ENCODE measurements at places on chromosomes 7 and 10. TPM values are rescaled to one million over a fixed set of nuclear protein-coding genes. Genes with fewer than 3 reads are reported as not detected.
A peak's percentile ranks its signal among the peaks of the same experiment; 100 is the strongest.

The HECW1 gene
- 6.1 TPM for total RNA-seq

The GPRIN2 gene
- total RNA-seq: not detected

The SPOCK2 gene
- total RNA-seq: 0.33 TPM

GRCh38 chr7:134935701-134936100 lies 50.6 kb upstream of the AGBL3 start:
- peak; percentile 64 for DNase-seq

DNA sequence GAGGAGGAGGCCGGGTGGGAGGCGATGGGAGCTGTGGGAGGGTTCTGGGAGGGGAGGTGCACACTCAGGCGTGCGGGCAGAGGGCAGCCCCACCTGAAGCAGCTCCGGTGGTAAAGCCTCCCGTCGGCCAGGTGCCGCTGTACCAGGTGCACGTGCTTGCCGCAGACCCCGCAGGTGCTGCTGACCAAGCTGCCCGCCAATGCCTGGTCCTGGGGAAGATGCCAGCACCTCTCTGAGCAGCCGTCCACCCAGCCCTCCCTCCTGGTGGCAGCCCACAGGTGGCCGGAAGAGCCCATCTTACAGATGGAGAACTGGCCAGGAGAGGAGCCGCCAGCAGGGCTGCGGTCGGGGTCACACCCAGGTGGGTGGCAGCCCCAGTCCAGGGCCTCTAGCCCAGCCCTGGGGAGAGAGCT lies 12.6 kb downstream of the MICALL2 start:
- DNase-seq: no peak

- no peak for DNase-seq
Observed at GRCh38 chr10:75681334-75681733, 249.9 kb downstream of the LRMDA start.

GRCh38 chr7:42527004-42527403 lies 290.0 kb upstream of the GLI3 start:
- DNase-seq: peak; percentile 25

DNA sequence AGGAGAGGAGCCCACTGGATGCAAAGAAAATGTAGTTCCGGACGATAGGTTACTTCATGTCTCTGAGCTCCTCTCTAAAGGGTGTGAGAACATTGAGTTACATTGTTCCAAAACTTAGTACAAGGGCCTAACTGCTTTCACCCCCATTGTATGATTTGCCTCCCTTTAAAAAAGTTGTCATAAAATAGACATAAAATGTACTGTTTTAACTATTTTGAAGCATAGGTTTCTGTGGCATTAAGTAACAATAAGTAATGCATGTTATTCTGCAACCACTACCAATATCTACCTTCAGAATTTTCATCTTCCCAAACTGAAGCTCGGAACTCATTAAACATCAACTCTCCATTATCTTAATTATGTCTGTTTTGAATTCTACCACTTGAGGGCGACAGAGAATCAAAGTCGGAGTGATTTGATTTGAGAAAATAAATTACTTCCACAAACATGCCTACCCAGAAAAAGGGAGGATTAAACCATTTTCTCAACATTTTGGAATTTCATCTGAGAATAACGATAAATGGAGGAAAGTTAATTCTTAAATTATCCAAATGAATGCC lies 2.7 kb downstream of the IGFBP1 start:
- DNase-seq: peak; percentile 64

DNA sequence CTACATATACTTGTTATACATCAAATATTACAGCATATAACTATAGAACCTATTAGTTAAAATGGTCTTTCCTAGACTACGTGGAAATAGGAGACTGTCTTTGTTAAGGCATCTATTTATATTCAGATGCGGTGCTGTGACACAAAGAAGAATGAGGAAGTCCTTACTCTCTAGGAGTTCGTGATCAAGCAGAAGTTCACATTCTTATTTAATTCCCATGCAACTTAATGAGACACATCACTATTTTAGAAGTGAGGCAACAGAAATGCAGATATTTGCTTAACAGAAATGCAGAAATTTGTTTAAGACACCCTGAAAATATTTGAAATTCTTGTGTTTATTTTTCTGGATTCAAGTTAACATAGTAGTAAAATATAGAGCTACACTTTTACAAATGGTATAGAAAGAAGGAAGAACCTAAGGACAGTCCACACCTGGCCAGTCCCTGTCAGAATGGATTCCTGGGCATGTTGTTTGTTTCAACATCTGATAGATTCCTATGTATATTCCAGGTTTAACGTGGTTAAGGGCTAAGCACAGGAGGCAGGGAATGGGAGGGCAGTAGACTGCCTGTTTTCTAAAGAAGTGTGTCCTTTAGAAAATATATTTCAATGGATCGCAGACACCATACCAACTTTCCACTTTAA lies 70.6 kb upstream of the NXPH1 start:
- DNase-seq: no peak

- no peak for DNase-seq
Observed at GRCh38 chr10:104923501-104923900, 282.4 kb downstream of the SORCS3 start.

- DNase-seq: no peak
Observed at GRCh38 chr10:129605986-129606518, 139.0 kb downstream of the MGMT start.

All from fibroblast of lung (primary cell).